Aorta (tissue), 5 donors: ENCODE measurements at places on chromosomes 3 and 15. TPM values are rescaled to one million over a fixed set of nuclear protein-coding genes. Genes with fewer than 3 reads are reported as not detected.

- no peak for DNase-seq
Measured at GRCh38 chr3:140510303-140510861, 167.5 kb upstream of the TRIM42 start.

The AHSG gene
- total RNA-seq, result not detected

The EAF2 gene
- 4.3 TPM for total RNA-seq

The GOLGA6D gene
- 0.12 TPM for total RNA-seq
